Nephron progenitor cell (in vitro differentiated cells): ENCODE measurements at places on chromosomes 7 and 10.
A peak's percentile ranks its signal among the peaks of the same experiment; 100 is the strongest.

DNA sequence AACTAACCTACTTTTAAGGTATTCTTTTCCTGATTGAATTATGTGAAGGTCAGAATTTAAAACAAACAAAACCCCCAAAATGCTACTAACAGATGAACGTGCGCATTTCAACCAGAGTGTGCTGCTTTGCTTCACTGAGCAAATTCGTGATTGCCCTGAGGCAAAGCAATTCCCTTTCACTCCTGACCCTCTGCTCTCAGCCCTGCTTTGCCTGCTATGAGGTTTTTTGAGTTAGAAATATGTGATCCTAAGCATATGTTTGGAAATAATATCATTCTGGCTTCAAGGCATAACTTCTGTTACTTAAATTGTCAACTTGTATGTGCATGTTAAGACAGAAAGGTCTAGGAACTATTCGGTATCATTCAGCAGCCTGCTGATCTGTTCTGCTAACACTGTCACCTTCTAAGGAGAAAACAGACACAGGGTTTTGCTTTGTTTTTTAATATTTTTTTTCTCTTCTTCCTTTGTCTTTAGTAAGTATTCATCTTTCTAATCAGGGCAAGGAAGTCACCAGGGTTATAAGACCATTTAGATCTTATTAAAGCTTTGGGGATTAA, 124.2 kb downstream of the GNAT3 start:
- H3K27ac ChIP-seq: peak overlapping the region; percentile 77
- no peak overlapping the region for H3K4me3 ChIP-seq
- no peaks in the 10 kb centered on the region for H3K36me3 ChIP-seq
- H3K4me1 ChIP-seq: no peaks in the 10 kb centered on the region

DNA sequence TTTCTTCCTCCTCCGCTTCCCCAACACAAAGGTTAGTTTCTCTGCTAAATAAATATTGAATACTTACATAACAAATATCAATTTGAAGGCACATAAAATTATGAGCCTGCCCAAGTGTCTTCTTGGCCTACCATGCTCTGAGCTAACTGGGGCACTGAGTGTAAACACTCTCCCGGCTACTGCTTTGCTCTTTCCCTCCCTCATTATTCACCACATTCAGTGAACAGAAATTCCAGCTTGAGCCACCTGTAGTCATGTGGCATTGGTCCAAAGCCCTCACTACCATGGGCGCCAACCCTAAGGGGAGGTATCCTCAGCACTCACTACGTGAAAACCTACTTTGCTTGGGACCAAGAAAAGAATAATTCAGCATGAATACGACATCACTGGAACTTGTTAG, 409.0 kb downstream of the KCNMA1 start:
- DNase-seq: no peak
- H3K36me3 ChIP-seq: no peaks in the 10 kb centered on the region
- no peak overlapping the region for H3K27ac ChIP-seq

DNA sequence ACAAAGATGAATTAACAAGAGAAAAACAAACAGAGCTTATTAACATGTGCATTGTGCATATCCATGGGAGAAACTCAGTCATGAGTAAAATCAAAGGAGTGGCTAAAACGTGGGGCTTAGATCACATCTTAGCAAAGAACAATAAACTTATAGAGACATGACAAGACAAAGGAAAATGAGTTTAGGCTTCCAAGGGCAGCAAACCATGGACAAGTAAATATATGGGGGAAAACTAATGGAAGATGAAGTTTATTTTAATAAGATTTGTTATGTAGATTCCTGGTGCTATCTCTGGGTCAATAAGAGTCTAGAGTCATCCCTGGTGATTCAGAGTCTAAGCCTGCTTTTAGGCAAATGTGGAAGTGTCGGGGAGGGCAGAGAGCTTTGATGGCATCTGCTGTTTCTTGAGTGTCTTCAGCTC, 87.2 kb upstream of the PLPP4 start:
- no peaks in the 10 kb centered on the region for H3K36me3 ChIP-seq
- no peak overlapping the region for H3K27ac ChIP-seq
- H3K4me1 ChIP-seq: no peaks in the 10 kb centered on the region
- H3K4me3 ChIP-seq: no peak overlapping the region
- peaks cover 35% of the 10 kb centered on the region for H3K27me3 ChIP-seq

- no peak for DNase-seq
- H3K27me3 ChIP-seq: no peaks in the 10 kb centered on the region
These were observed 10.5 kb downstream of the TMEM168 start for GRCh38 chr7:112779667-112780066.

- H3K27me3 ChIP-seq: peaks cover 20% of the 10 kb centered on the region
- no peak overlapping the region for H3K27ac ChIP-seq
- no peak overlapping the region for H3K4me3 ChIP-seq
- no peaks in the 10 kb centered on the region for H3K36me3 ChIP-seq
- H3K4me1 ChIP-seq: peaks cover 34% of the 10 kb centered on the region
- DNase-seq: no peak
These were observed 29.1 kb downstream of the TMEM130 start for GRCh38 chr7:98840722-98841121.

GRCh38 chr7:28433699-28434219, 21.4 kb downstream of the CREB5 start:
- H3K4me1 ChIP-seq: peaks cover 26% of the 10 kb centered on the region
- H3K36me3 ChIP-seq: no peaks in the 10 kb centered on the region
- H3K27ac ChIP-seq: no peak overlapping the region

DNA sequence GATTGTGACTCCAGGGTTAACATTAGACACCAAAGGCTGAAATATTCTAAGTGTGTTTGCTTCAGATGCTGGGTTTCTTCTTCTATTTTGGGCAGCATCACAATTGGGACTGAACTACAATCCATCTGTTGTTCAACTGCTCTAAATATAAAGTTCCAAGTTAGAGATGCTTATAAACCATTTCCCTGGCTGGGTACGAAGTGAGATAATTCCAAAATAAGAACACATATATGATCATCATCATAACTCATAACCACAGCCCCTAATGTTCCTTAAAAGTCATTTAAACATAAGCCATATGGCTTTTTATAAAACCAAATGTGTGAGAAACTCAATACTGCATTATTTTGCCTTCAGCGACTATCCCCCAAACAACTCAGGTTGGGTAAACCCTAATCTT, 28.8 kb downstream of the DNA2 start:
- no peak for DNase-seq
- H3K4me1 ChIP-seq: no peaks in the 10 kb centered on the region
- no peaks in the 10 kb centered on the region for H3K27me3 ChIP-seq
- no peak overlapping the region for H3K4me3 ChIP-seq
- H3K27ac ChIP-seq: no peak overlapping the region

- DNase-seq: no peak
- peaks cover 18% of the 10 kb centered on the region for H3K36me3 ChIP-seq
- H3K27me3 ChIP-seq: no peaks in the 10 kb centered on the region
- H3K4me3 ChIP-seq: no peak overlapping the region
These were observed 11.7 kb upstream of the CPA4 start for GRCh38 chr7:130281260-130281659.

DNA sequence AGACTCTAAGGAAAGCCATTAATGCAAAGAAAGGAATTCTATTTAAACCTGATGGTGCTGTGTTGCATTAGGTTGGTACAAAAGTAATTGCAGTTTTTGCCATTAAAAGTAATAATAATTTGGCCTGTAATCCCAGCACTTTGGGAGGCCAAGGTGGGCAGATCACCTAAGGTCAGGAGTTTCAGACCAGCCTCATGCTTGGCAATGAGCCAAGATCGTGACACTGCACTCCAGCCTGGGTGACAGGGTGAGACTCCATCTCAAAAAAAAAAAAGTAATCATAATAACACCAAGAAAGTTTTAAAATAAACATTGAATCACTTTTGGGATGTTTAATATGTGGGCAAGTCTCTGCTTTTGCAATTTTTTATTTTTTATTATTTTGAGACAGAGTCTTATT, 107.3 kb upstream of the FRMD4A start:
- no peak overlapping the region for H3K27ac ChIP-seq
- H3K4me1 ChIP-seq: no peaks in the 10 kb centered on the region
- no peak overlapping the region for H3K4me3 ChIP-seq

- H3K27ac ChIP-seq: no peak overlapping the region
- peaks cover 5% of the 10 kb centered on the region for H3K4me1 ChIP-seq
- no peak for DNase-seq
- H3K4me3 ChIP-seq: no peak overlapping the region
- peaks cover 8% of the 10 kb centered on the region for H3K27me3 ChIP-seq
These were observed 5.7 kb upstream of the HK1 start for GRCh38 chr10:69272624-69273023.

- no peaks in the 10 kb centered on the region for H3K36me3 ChIP-seq
- no peaks in the 10 kb centered on the region for H3K27me3 ChIP-seq
- no peak overlapping the region for H3K27ac ChIP-seq
- no peak overlapping the region for H3K4me3 ChIP-seq
- peaks cover 12% of the 10 kb centered on the region for H3K4me1 ChIP-seq
These were observed 54.4 kb upstream of the FAM133B start for GRCh38 chr7:92644406-92645113.

- no peak overlapping the region for H3K4me3 ChIP-seq
- H3K36me3 ChIP-seq: peaks cover 62% of the 10 kb centered on the region
- H3K27me3 ChIP-seq: no peaks in the 10 kb centered on the region
- H3K27ac ChIP-seq: no peak overlapping the region
- no peak for DNase-seq
These were observed 9.5 kb downstream of the WAPL start for GRCh38 chr10:86512137-86512536.

GRCh38 chr7:79376299-79377025, 77.0 kb downstream of the MAGI2 start:
- DNase-seq: no peak
- H3K27me3 ChIP-seq: no peaks in the 10 kb centered on the region
- no peaks in the 10 kb centered on the region for H3K4me1 ChIP-seq

DNA sequence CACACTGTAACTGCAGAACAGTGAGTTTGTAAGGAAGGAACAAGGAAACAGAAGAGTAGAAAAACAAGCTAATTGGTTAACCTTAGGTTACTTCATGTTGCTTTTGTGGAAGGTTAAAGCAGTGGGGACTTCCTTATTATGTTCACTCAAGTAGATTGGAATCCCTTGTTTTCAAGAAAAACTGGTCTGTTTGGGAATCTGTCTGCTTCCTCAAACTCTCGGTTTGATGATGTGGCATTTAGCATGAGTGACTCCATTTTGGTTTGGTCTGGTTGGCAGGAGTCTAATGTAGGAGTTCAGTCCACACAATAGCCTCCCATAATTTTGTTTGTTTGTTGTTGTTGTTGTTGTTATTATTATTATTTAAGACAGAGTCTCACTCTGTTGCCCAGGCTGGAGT, 3.8 kb upstream of the TRIM56 start:
- peaks cover 17% of the 10 kb centered on the region for H3K27me3 ChIP-seq
- DNase-seq: no peak
- H3K4me3 ChIP-seq: no peak overlapping the region
- H3K36me3 ChIP-seq: no peaks in the 10 kb centered on the region
